T-helper 1 cell (primary cell): ENCODE measurements at places on chromosomes 4 and X.

GRCh38 chr4:167119392-167119791 lies 114.9 kb downstream of the SPOCK3 start:
- DNase-seq = no peak

DNA sequence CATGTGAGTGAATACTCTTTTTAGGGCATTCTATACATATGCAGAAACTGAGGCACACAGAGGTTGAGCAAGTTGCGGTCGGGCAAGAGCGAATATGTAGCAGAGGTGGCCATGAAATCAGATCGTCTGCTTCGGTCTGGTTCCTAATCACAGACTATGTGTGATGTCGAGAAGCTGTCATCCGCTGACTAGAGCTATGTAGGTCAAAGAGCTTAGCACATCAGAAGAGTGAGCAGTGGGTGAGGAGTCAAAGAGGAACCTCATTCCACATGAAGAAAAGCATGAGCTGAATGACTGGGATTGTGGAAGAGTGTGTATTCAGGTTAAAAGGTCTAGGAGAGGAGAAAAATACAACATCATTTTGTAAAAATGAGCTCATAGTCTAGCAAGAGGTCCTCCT lies 19.0 kb downstream of the GAB3 start:
- no peak for DNase-seq

DNA sequence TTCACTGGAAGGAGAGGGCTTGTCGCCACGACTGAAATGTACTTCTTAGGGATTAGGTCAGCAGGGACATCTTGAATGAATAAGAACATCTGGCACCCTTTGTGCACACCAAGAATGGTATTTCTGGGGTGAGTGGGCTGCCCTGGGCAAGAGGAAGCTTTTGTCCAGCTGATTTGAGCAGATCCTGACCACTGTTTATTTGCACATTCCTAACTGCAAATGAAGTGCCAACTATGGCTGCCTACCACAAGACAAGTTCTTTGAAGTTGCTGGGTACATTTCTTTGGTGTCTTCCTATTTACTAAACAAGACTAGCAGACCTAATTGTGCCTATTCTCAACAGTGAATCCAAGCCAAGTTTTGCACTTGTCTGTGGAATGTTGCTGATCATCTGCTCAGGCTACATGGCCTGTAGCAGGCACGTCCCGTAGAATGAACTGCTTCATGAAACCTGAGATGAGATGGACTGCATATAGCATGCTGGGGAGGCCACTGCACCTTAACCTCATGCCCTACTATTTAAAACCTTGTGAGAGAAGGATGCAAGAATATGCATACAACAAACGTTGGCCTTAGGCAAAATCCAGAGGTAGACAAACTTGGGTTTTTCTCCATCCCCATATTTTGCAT lies 45.0 kb downstream of the PIR start:
- no peak for DNase-seq

GRCh38 chr4:87824352-87824751 lies 8.4 kb upstream of the MEPE start:
- DNase-seq = no peak

DNA sequence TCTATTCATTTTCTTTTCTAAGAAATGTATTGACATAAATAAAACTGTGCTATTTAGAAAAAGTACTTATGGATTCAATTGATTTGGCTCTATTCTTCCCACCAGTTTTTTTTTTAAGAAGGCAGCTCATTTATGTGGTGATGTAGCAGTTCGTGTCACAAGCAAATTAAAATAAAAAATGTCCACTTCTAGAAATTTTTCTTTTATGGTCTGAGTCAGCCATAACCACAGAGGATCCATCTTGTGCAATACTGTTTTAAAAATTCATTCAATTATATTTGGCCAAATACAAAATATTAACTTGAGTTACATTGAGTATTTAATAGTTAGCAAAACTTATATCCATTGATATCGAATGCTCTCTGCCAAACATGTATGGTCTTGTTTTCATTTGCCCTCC lies 207.9 kb upstream of the FAT1 start:
- DNase-seq = no peak

DNA sequence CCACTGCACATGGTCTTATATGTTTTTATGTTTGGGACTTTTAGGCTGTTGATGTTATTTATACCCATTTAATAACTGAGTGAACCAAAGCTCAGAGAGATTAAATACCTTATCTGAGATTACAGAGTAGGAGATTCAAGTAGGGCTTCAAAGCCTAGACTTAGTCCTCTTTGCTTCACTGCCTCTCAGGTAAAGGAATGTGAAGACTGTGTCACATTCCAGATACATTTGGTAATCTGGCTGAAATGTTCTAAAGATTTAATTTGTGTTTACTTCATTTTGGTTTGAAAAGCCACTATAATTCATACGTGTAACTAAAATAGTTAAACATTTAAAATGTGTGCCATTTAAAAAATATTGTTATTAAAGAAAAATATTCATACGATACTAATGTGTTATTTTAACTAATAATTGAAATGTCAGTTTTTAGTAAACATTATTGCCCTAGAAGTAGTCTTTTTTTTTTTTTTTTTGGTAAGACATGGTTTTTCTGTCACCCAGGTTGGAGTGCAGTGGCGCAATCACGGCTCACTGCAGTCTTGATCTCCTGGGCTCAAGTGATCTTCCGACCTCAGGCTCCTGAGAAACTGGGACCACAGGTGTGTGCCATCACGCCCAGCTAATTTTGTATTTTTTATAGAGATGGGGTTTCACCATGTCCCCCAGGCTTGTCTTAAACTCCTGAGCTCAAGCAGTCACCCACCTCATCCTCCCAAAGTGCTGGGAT lies 54.3 kb downstream of the WWC2 start:
- no peak for DNase-seq

DNA sequence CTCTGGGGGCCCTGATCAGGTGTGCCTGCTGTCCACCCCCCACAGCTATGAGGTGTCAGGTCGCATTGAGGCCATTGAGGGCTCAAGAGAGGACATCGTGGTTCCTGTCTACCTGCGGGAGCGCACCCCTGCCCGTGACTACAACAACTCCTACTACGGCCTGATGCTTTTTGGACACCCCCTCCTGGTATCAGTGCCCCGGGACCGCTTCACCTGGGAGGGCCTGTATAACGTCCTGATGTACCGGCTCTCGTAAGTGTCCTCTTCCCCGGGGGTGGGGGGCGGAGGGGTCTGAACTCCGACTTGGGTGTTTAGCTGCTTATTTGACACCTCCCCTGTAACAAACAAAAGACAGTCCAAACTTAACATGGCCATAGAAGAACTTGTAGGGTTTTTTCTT lies 10.5 kb downstream of the USP11 start:
- DNase-seq = no peak
